ENCODE measurements at places on chromosomes 12 and 14.

DNA sequence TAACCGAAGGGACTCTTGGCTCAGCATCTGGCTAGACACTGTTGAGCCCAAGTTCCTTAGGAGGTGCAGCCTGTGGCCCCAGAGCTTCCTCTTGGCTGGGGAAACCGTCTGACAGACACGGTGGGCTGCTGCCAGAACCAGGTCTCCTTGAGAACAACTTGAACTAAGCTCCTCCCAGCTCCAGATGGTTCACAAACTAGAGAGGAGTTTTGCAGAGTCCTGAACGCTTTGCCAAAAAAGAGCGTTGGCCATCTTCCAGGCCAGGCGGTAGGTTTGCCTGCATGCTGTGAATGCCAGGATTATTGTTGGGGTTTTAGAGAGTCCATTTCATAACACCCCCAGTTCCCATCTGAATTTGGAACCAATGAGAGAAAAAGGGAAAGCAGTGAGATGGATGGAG, 399.8 kb downstream of the RGS6 start:
- DNase-seq: no peak
- H3K27ac ChIP-seq: no peak overlapping the region
- H3K4me1 ChIP-seq: no peaks in the 10 kb centered on the region

- no peak overlapping the region for H3K4me3 ChIP-seq
- H3K4me1 ChIP-seq: peaks cover 6% of the 10 kb centered on the region
- H3K27ac ChIP-seq: peak overlapping the region; percentile 14
- H3K27me3 ChIP-seq: peaks cover 21% of the 10 kb centered on the region
- peaks cover 5% of the 10 kb centered on the region for H3K36me3 ChIP-seq
These were observed 8.0 kb upstream of the ACTR10 start for GRCh38 chr14:58191763-58192601.

GRCh38 chr12:22234561-22234960, 99.9 kb downstream of the ST8SIA1 start:
- no peak for DNase-seq
- no peak overlapping the region for H3K27ac ChIP-seq
- H3K36me3 ChIP-seq: peaks cover 3% of the 10 kb centered on the region
- no peak overlapping the region for H3K4me3 ChIP-seq
- H3K4me1 ChIP-seq: peaks cover 10% of the 10 kb centered on the region
- no peaks in the 10 kb centered on the region for H3K27me3 ChIP-seq

DNA sequence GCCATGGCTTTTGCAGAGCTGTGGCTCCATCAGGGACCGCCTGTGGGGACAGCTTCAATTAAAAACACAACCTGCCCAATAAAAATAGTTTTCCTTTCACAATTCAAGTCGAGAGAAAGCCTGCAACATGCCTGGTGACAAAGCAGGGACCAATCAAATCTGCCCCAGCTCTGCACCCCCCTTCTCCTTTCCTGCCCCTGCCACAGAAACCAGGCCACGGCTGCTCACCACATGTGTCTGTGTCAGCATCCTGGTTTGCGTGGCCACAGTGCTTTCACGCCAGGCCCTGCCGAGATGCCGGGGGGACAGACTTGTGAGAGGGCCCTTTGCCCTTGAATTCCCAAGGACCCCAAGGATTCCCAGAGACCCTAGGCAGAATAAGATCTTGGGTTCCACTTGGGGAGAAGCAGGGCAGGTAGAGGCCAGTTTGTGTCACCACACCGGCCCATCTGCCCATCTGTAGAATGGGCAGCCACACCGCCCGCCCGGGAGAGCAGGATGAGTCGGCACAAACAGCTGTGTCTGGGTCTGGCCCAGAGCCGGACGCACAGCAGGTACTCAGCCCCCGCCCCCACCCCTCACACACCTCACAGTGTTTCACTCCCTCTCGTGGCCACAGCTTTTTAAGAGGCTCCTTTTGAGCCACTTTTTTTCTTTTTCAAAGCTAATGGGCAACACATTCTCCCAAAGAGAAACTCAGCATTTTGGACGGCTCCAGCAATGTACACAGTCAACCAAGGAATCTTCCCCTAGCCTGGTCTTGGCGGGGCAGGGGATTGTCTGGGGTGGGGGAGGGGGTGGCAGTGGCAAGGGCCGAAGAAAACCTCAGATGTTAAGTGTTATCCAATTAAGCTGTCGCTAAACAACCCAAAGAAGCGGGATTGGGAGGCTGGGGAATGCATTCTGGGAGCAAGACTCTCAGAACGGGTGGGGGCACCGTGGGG, 41.5 kb downstream of the BCL11B start:
- peak; percentile 83 for DNase-seq
- peak overlapping the region; percentile 100 for H3K27ac ChIP-seq
- no peaks in the 10 kb centered on the region for H3K27me3 ChIP-seq
- H3K4me1 ChIP-seq: peaks cover 78% of the 10 kb centered on the region
- H3K4me3 ChIP-seq: peak overlapping the region; percentile 96

- H3K27me3 ChIP-seq: peaks cover 40% of the 10 kb centered on the region
- H3K4me1 ChIP-seq: no peaks in the 10 kb centered on the region
- DNase-seq: no peak
- H3K4me3 ChIP-seq: no peak overlapping the region
- no peak overlapping the region for H3K27ac ChIP-seq
These were observed 41.2 kb upstream of the PTCSC3 start for GRCh38 chr14:36217732-36218131.

- H3K4me1 ChIP-seq: no peaks in the 10 kb centered on the region
- no peak overlapping the region for H3K27ac ChIP-seq
- no peak for DNase-seq
- H3K36me3 ChIP-seq: no peaks in the 10 kb centered on the region
These were observed 11.3 kb downstream of the LRRC74A start for GRCh38 chr14:76837524-76837923.

DNA sequence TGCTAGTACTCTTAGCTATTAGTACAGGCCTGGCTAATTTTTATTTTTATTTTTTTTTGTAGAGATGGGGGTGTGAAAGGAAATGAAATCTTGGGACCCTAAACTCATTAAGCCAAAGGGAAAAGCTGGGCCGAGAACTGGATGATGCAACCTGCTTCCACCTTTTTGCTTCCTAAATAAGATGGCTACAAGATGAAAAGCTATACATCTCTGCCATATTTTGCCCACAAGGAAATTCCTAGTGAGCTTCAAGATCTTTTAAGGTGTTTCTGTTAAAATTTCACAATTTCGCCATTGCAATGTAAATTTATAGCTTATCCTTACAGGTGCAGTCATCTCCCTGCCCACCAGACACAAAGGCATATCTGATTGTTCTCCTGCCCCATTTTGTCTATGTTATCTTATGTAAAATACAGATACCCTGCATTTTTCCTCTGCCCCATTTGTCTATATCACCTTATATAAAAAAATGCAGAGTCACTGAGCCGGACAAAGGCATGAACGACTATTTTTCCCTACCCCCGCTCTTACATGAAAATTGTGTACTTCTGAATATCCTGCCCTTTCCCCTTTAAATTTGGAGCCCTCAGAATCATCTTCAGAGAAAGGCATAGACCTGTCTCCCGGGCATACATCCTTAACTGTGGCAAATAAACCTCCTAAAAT, 112.0 kb upstream of the SLC38A2 start:
- H3K27me3 ChIP-seq: no peaks in the 10 kb centered on the region
- no peaks in the 10 kb centered on the region for H3K36me3 ChIP-seq
- no peak overlapping the region for H3K4me3 ChIP-seq
- H3K27ac ChIP-seq: no peak overlapping the region
- H3K4me1 ChIP-seq: no peaks in the 10 kb centered on the region
- DNase-seq: no peak

DNA sequence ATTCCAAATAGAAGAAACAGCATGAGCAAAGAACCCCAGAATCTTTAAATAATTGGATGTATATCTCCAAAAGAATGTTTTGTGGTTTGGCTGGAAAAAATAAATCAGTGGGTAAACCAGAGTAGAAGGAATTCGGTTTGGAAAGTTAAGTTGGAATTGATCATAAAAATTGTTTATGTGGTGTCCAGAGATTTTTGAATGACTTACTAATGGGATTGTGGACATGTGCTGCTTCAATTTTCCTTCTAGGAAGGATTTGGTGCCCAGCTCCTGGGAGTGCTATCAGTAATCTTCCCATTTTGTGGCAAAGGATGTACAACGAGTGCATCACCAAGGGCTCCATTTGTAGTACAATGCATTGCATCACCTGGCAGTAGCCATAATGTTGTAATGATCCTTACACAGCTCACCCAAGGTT, 224.8 kb downstream of the SLC16A7 start:
- no peak overlapping the region for H3K4me3 ChIP-seq
- DNase-seq: no peak
- H3K36me3 ChIP-seq: no peaks in the 10 kb centered on the region
- H3K27me3 ChIP-seq: peaks cover 5% of the 10 kb centered on the region
- no peaks in the 10 kb centered on the region for H3K4me1 ChIP-seq
- no peak overlapping the region for H3K27ac ChIP-seq

DNA sequence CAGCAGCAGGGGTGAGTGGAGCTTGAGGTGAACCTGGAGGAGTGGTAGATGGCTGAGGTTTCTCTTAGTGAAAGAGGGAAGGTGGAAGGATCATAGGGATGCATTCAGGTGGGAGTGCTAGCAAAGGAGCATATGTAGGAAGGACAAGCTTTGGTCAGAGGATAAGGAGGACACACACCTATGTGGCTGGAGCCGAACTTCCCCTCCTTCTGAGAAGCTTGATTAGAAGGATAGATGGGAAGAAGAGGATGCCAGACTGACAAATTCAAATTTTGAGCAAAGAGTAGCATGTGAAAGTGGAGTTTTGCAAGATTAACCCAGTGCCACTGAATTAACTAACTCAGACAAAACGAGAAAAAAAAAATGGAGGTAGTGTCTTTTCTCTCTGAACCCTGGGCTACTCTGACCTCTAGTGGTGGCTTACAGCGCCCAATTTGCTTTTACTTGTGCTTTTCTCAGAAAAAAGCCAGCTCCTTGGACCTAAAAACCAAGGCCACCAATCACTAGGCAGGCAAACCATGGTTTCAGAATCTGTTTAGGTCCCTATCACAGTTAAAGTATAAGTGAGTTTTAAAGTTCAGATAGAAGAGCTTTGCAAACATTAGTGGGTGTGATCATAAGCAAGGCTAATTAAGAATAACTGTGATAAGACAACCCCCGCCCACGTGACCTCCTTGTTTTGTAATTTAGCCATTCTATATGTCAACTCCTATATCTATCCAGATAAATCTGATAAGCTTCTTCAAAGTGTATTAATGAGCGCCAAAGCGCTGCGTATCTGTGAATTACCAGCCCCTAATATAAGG, 15.5 kb downstream of the EMP1 start:
- peak overlapping the region; percentile 62 for H3K4me3 ChIP-seq
- H3K4me1 ChIP-seq: peaks cover 8% of the 10 kb centered on the region
- peak; percentile 20 for DNase-seq
- peaks cover 14% of the 10 kb centered on the region for H3K27me3 ChIP-seq

DNA sequence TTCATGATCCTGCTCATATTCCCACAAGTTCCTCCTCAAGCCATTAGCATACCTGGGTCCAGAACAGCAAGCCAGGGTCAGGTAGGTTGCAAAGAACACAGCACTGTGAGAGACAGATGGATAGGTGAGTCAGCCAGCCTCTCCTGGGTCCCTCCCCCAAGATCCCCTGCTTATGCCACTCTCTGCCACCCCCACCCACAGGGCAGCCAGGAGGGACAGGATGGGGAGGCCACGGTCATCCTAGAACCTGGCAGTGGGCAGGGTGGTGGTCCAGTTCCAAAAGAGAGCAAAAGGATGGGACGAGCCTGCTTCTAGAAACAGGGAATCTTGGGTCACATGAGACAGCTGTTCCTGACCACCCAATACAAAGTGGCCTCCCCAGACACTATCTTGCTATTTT, 12.7 kb downstream of the FAIM2 start:
- H3K27ac ChIP-seq: no peak overlapping the region
- peaks cover 34% of the 10 kb centered on the region for H3K27me3 ChIP-seq
- H3K36me3 ChIP-seq: peaks cover 2% of the 10 kb centered on the region
- DNase-seq: no peak
- H3K4me3 ChIP-seq: no peak overlapping the region

- H3K27ac ChIP-seq: peak overlapping the region; percentile 34
- DNase-seq: no peak
- no peaks in the 10 kb centered on the region for H3K27me3 ChIP-seq
- no peaks in the 10 kb centered on the region for H3K36me3 ChIP-seq
- H3K4me3 ChIP-seq: no peak overlapping the region
These were observed 29.8 kb downstream of the YY1 start for GRCh38 chr14:100268591-100269207.

DNA sequence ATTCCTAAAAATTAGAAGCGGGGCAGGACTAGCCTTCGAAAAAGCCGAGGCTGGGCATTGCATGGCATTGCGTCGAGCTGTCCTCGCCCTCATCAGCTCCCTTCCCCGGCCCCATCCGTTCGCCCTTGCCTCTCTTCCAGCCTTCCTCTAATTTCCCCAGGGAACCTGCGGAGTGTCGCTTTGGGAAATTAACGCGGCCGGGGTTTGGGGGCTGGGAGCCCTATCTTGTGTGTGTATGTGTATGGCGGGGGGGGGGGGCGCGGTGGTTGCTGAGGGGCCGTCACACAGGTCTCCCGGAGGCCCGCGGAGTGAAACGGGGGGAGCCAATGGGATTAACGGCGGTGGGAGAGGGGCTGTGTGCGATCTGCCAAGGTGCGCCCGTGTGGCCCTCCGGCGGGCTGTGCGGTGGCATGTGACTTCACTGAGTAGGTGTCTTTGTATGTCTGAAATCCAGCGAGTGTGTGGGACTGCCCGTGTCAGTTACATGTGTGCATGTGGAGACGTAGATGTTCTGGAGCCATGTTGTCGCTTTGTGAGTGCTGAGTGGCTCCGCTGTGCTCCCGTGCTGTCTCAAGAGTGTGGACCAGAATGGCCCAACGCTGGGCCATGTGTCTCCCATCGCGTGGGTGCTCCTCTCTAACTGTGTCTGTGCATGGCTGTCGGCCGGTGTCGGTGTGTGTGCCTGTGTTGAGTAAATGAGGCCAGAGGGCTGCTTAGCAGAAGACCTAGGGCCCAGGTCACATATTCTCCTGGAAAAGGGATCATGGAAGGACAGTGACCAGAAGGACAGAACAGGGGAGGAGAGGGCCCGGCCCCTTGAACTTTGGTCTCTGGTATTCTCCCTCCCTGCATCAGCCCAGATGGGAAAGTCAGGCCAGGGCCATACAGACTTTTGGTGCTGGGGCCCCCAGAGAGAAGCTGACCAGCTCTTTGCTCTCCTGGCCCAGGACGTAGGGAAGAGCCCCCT, 1.5 kb downstream of the PTMS start:
- peak overlapping the region; percentile 95 for H3K4me3 ChIP-seq
- H3K4me1 ChIP-seq: peaks cover 41% of the 10 kb centered on the region
- H3K36me3 ChIP-seq: peaks cover 12% of the 10 kb centered on the region
- peaks cover 55% of the 10 kb centered on the region for H3K27me3 ChIP-seq
- DNase-seq: no peak

- no peak overlapping the region for H3K4me3 ChIP-seq
- H3K27me3 ChIP-seq: peaks cover 50% of the 10 kb centered on the region
- DNase-seq: no peak
- no peaks in the 10 kb centered on the region for H3K4me1 ChIP-seq
These were observed 442.8 kb downstream of the ATP23 start for GRCh38 chr12:58384196-58384595.

DNA sequence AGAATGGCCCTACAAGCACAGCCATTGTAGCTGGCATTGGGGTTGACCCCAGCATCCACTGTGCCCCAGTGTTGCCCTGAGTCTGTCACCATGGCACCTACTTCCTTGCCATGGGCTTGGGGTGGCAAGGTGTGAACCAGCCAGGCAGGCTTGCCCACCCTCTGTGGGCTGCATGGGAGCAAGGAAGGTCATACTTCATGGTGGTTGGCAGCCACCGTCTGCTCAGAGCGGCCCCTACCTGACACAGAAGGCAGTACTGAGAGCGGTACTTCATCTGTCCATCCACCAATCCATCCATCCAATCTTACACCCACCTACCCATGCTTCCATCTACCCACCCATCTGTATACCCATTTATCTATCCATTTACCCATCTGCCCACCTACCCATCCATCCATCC, 160.1 kb downstream of the KIF26A start:
- peaks cover 3% of the 10 kb centered on the region for H3K36me3 ChIP-seq
- H3K4me3 ChIP-seq: no peak overlapping the region
- no peak overlapping the region for H3K27ac ChIP-seq

- H3K36me3 ChIP-seq: no peaks in the 10 kb centered on the region
- peak; percentile 96 for DNase-seq
- peak within 1 kb of the TSS; percentile 99 for H3K4me3 ChIP-seq
- peak within 1 kb of the TSS; percentile 98 for H3K27ac ChIP-seq
These were observed at the start of gene PSMD9 for GRCh38 chr12:121888478-121889273. Gene PSMD9 (plus strand): TSS chr12:121888790. CDS start chr12:121888857, 67 bp downstream.

Measured in T-helper 17 cell (primary cell).